ENCODE measurements at places on chromosomes 13 and 19.

GRCh38 chr13:71359641-71360040 is 507.4 kb downstream of the DACH1 start:
- no peak for DNase-seq

GRCh38 chr13:79525064-79525857 is 44.3 kb downstream of the NDFIP2 start:
- DNase-seq, result no peak

DNA sequence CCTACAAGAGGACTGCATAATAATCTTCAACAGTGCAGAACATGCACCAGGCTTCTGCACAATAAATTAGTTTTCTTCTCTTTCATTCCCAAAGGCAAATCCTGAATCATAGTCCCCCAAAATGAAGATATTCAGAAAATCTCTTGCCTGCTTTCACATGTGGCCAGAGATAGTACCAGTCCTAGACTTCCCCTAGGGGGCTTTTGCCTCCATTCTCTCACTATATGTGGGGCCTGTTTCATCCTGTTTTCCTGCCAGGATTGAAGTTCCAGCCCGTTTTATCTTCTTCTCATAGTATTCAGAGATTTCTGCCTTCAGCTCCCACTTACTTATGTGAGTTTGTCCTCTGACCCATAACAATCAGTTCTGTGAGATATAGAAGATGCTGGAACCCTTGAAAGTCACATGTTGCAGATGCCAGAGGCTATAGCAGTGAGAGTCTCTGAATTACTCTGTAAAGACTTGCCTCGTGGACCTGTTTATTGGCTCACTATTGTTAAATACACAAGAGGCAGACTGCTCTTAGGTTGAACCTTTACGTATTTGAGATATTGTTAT is 421.9 kb upstream of the PCDH9 start:
- no peak for DNase-seq

DNA sequence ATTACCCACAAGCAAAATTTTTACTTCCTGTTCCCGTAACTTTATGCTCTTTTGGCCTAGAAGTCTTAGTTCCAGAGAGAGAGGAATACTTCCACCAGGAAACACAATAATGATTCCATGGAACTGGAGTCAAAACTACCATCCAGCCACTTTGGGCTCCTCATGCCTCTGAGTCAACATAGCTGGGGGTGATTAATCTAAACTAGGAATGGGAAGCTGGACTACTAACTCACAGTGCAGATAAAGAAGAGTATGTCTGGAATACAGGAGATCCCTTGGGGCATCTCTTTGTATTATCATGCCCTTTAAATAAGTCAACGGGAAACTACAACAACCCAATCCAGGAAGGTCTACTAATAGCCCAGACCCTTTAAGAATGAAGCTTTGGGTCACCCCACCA is 8.9 kb upstream of the ELF1 start:
- DNase-seq, result peak; percentile 37

- no peak for DNase-seq
Observed at GRCh38 chr13:102598061-102598460, 1.3 kb downstream of the TPP2 start.

Measured in fibroblast of skin of right biceps (primary cell).